Kidney (tissue), 22 donors: ENCODE measurements at places on chromosomes 3 and 15.

- DNase-seq, result peak; percentile 3
Measured at GRCh38 chr15:49406352-49407118, 16.5 kb upstream of the FGF7 start.

DNA sequence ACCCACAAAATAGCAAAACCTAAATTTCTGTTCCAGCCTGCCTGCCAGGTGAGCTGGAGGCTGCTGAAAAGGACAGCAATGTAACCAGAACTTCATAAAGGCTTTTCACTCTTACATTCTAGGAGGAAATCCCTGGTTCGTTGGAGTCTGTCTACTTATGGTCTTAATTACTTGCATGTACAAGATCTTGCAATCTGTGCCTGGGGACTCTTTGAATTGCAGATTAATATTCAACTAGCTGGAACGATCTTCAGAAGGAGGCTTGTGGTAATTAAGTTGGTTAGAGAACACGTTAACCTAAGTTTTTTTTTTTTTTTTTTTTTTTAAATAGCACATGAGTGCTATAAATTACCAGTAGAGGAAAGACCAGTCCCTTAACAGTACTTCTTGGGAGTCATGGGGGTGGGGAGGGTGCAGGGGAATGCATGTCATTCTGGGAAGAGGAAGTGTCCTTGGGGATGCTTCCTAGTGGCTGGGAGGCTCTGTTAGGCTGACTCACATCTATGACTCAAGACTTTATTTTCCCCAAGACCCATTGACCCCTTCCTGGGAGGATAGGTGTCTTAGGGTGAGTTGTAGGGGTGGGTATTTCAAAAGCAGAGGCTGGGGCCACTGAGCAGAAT, 139.8 kb downstream of the RAB11A start:
- peak; percentile 82 for DNase-seq

DNA sequence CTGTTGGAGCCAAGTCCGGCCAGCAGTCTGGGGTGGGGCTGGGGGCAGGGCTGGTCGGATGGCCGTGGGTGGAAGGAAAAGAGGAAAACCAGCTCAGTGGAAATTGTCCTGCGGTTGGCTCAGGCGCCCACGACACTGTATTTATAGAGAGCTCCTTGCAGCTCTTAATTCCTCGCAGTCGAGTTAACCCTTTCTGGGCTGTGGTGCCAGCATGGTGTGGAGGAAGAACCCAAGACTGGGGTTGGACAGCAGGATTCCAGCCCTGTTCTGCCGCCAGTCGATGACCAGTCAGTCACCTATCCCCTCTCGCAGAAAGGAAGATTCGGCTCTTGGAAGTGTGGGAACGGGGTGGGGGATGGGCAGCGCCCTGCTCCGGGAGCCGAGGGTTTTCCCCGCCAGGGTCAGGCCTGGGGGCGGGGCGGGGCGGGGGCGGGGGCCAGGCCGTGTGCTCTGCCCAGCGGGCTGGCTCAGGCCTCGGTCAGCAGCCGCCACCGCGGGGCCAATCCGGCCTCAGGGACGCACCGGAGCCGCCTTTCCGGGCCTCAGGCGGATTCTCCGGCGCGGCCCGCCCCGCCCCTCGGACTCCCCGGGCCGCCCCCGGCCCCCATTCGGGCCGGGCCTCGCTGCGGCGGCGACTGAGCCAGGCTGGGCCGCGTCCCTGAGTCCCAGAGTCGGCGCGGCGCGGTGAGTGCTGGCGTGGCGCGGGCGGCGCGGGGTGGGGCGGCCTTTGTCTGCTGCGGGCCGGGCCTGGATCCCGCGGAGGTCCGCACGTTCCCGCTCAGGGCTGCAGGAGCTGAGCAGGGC, at the start of gene CD276:
Gene CD276 (plus strand): TSS at position 607 of the 804 bp plus-strand sequence. CDS start 15,257 bp downstream, outside the sequence.
- peak; percentile 70 for DNase-seq

GRCh38 chr3:180528843-180529242, 73.1 kb upstream of the TTC14 start:
- DNase-seq, result no peak

DNA sequence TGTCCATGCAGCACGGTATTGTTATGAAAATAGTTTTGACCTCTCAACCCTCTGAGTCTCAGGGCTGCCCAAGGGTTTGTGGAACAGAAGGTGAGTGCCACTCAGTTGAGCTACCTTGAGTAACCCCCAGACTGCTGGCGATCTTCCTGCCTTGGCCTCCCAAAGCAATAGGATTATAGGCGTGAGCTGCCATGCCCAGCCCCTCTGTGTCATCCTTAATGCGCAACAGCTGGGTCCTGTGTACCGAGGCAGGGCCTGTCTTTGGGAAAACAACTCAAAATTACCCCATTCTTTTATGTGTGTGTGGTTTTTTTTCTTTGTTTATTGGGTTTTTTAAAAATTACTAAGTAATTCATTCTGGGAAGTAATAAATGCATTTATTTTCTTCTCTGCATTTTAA, 78.3 kb upstream of the TPM1 start:
- no peak for DNase-seq

- DNase-seq, result no peak
Measured at GRCh38 chr15:41987925-41988275, 15.5 kb upstream of the EHD4 start.

- no peak for DNase-seq
Measured at GRCh38 chr3:103818800-103819199, 1384.0 kb downstream of the ZPLD1 start.

DNA sequence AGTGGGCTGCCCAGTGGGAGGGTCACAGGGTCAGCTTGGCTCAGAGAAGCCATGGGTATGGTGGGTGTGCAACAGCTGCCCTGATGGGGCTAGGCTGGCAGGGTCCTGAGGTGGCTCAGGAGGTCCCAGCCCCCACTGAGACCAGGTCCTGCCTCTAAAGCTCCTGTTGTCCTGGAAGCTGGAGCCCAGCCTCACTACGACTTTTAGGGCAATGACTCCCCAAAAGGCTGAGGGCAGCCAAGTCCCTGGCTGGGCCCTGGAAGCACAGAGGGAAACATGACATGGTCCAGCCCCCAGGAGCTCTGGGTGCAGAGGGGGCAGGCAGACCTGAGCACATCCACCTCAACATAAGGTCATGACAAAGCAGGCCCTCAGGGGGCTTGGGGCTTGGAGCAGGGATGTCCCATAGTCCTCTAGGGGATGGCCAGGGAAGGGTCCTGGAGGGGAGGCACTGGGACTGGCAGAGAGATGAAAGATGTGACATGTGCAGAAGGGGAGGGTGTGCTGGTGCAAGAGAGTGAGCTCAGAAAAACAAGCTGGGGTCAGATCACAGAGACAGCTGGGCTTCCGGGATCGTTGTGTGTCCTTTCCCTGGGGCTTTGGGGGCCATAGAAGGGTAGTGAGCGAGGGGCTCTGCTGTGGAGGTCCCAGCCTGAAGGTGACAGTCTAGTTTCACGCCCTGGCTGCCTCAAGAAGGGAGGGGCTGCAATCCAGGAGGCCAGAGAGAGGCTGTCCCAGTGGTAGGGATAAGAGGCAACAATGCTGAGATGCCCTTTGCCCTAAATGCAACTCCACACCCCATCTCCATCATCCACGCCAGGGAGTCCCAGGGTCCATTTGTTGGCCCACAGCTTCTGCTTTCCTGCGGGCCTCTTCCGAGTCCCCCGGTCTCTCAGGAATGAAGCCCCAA, 639 bp upstream of the ITIH3 start:
- no peak for DNase-seq

DNA sequence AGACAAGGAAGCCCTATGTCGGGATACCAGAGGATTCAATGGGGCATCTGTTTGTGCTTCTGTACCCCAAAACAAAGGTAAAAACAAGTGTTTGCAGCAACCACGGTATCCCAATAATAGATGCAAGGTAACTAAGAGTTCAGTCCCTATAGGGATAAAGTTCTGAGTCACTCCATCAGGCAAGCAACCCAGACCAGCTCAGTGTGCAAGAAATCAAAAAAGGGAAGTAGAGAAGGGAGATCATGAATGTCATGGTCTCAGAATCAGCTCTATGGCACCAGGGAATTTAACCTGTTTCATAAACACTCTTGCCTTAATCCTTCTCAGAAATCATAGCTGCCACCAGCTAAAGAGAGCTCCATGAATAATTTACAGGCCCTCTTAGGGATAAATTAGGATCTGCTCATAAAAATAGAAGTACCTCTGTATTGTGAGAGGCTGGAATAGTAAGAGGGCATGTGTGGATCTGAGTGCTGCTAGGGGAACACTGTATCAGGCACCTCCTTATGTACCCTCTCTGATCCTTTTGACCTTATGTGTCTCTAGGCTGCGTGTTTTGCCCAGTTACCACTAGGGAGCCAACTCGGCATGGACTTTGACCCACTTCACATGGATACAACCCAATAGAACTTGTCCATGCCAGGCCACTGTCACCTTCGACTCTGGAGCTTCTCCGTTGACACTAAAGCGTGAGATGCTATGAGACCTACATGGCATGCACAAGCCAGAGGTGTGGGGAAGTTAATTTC, 754.6 kb downstream of the AGBL1 start:
- DNase-seq, result no peak

DNA sequence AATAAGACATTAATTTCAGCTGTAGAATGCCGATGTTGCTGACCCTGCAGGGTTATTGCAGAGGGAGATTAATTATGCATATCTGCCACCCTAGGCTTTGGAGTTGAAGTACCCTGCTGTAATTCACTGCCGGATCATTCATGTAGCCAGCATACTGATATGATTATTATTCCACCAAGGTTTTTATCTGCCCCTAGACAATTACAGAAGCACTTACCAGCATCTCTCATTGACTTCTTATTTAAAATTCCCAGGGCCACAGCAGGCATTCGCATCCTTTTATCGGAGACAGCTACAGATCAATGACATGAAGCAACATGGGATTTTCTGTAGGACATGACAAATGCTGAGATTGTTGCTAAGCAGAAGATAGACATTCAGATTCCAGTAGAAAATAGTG, 31.3 kb downstream of the IL1RAP start:
- no peak for DNase-seq

DNA sequence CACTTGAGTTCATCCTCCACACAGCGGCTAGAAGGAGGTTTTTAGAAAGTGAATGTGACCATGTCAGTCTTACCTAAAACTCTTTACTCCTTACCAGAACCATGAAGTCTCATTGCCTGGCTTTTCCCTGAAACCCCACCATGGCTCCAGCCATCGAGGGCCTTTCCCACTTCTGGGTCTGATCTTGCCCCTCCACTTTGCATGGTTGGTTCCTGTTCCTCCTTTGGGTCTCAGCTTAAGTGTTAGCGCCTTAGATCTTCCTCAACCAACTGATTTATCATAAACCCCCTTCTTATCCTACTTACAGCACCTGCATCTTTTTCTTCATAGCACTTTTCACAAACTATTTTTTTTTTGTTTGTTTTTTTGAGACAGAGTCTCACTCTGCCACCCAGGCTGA, 45.9 kb upstream of the ULK4 start:
- DNase-seq, result no peak

- no peak for DNase-seq
Measured at GRCh38 chr15:90004671-90005070, 3.5 kb downstream of the ZNF710 start.

GRCh38 chr3:81938681-81939080, 177.2 kb upstream of the GBE1 start:
- no peak for DNase-seq

- DNase-seq, result no peak
Measured at GRCh38 chr15:69748131-69748530, 295.5 kb downstream of the RPLP1 start.

DNA sequence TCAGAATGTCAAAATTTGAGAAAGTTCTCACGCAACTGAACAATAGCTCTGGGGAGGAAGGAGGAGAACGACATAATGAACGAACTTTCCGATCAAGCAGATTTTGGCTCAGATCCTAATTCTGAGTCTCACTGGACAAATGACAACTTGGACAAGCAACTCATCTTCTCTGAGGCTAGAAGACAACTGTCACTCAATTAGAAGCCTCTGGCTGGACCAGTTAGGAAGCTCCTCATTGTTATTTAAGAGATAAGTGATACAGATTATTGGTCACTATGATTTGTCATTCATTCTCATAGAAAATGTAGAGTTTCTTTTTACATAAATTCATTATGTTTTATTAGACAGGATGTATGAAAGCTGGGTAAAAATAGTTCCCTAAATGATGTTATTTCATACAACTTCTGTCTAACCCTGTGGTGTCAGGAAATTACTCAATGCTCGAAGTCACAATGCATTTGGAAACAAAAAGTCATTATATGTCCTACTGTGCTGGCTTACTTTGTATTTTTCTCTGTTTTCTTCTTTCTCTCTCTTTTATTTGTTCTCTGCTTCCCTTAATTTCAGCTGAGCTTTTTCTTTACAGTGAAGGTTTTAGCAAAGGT, 11.0 kb upstream of the C3orf49 start:
- DNase-seq, result no peak

GRCh38 chr3:118531816-118532215, 502.8 kb downstream of the IGSF11 start:
- DNase-seq, result no peak

DNA sequence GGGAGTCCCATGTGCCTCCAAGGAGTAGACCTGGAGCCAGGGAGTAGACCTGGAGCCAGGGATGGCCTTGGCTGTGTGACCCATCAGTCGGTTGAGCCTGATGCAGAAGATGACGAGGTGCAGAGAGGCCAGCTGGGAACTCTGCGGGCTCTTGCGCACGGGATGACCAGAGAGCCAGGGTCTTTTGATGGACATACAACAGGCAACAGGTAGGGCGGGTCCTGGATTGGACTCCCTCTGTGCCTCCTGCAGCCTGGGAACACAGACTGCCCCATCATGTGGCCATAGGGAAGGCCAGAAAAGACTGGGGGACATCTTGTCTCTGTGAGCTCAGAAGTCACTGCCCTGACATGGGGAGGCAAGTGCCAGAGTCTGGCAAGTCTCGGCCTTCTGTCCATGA, 67.5 kb upstream of the RPL32 start:
- DNase-seq, result no peak

DNA sequence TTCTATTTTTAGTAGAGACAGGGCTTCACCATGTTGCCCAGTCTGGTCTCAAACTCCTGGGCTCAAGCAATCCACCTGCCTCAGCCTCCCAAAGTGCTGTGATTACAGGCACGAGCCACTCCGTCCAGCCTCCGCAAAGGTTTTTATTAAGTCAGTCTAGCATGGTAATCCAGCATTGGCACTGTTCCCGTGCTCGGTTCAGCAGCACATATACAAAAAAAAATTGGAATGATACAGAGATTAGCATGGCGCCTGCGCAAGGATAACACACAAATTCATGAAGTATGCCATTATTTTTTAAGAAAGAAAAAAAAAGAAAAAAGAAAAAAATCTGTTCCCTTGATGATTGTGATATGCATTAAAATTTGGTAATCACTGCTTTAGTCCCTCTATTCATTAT, 8.5 kb downstream of the CKMT1A start:
- DNase-seq, result no peak

GRCh38 chr15:69578787-69579583, 126.4 kb downstream of the RPLP1 start:
- DNase-seq, result peak; percentile 93
